Panc1 (cell line): ENCODE measurements at places on chromosomes 1 and 21. TPM values are rescaled to one million over a fixed set of nuclear protein-coding genes. Genes with fewer than 3 reads are reported as not detected.

Gene LCE1F
- total RNA-seq, result not detected

GRCh38 chr1:29255134-29255666 is 18.9 kb downstream of the PTPRU start:
- no peak overlapping the region for H3K27ac ChIP-seq
- no peaks in the 10 kb centered on the region for H3K4me1 ChIP-seq
- H3K36me3 ChIP-seq, result no peaks in the 10 kb centered on the region
- H3K4me3 ChIP-seq, result no peak overlapping the region
- DNase-seq, result no peak

Gene OR10J1
- total RNA-seq, result not detected

DNA sequence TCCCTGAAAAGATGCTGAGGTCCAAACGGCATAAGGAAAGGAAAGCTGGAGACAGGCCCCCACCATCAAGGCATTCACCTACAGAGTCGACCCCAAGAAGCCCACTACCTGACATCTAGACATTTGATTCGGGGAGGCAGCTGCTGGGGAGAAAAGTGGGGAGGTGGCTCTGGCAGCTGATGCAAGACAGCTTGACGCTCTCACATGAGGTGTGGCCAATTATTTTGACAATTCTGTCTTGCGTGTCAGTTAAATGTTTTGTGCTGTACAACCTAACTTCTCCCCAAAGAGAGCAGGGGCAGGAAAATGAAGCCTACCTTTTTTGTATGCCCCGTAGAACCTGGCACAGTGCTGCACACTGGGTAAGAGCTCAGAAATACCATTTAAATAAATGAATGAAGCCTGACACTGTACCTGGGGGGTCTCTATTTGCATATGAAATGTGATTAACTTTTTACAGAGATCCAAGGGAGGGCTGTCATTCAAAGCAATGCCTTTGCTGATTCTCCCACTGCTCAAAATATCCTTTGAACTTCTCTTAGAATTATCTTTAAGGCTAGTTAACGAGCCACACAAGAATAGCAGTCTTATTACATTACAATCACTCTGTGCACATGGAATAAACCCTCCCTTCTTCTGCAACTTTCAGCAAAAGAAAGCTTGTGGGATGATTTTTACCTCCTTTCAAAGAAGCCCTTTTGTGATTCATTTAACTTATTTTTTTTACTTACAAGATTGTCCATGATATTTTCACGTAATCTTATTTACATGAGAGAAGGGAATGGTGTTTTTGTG is 163.2 kb downstream of the TNR start:
- no peak overlapping the region for H3K4me3 ChIP-seq
- DNase-seq, result no peak
- no peak overlapping the region for H3K27ac ChIP-seq
- no peaks in the 10 kb centered on the region for H3K27me3 ChIP-seq
- no peaks in the 10 kb centered on the region for H3K36me3 ChIP-seq

Gene FNDC5
- 2.6 TPM for total RNA-seq

Gene HES2
- 11.1 TPM for total RNA-seq

GRCh38 chr1:158942490-158942889 is 11.1 kb downstream of the PYHIN1 start:
- H3K36me3 ChIP-seq, result no peaks in the 10 kb centered on the region
- DNase-seq, result no peak
- no peak overlapping the region for H3K4me3 ChIP-seq
- no peak overlapping the region for H3K27ac ChIP-seq
- H3K4me1 ChIP-seq, result no peaks in the 10 kb centered on the region

DNA sequence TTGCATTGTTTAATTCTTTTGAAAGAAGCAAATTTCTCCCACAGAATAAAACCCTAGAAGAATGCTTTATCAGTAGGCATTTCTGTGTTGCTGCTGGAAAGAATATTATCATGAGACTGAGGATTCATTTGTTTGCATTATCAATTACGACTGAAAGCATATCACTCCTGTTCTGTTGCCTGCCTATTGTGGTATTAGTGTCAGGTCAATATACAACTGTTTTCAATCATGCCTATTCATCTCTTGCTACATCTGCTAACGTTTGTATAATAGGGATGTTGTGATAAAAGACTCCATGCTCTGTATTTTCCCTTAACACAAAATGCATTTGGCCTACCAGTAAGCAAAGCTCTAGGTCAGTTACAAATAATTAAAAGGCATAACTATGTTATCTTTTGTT is 221.5 kb downstream of the PTPRC start:
- no peak for DNase-seq
- no peaks in the 10 kb centered on the region for H3K27me3 ChIP-seq
- no peaks in the 10 kb centered on the region; the same call in 1 of the 2 replicates for H3K36me3 ChIP-seq
- no peak overlapping the region for H3K4me3 ChIP-seq
- no peak overlapping the region; the same call in 1 of the 2 replicates for H3K27ac ChIP-seq
- no peaks in the 10 kb centered on the region; the same call in 1 of the 2 replicates for H3K4me1 ChIP-seq

DNA sequence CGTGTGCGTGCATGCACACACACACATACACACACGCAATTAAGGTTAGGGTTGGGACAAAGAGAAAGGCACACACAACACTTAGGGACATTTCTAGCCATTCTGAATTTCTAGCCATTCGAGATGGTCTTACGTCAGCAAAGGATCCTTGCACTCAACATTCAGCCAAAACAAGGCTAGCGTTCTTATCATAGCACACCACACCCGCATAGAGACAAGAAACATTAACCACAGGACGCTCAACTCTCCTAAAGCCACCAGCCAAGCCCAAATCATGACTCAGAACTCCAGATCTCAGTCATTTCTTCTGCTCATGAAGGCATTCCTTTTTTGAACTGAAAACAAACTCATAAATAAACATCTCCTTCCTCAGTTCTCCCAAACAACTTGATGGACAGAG is 106.8 kb downstream of the LMO4 start:
- H3K4me3 ChIP-seq, result no peak overlapping the region
- DNase-seq, result no peak
- H3K27me3 ChIP-seq, result no peaks in the 10 kb centered on the region
- H3K36me3 ChIP-seq, result no peaks in the 10 kb centered on the region
- H3K4me1 ChIP-seq, result no peaks in the 10 kb centered on the region
- no peak overlapping the region for H3K27ac ChIP-seq

- H3K4me1 ChIP-seq, result no peaks in the 10 kb centered on the region
- H3K36me3 ChIP-seq, result no peaks in the 10 kb centered on the region
- no peaks in the 10 kb centered on the region for H3K27me3 ChIP-seq
- no peak overlapping the region for H3K27ac ChIP-seq
These were observed 69.5 kb upstream of the HSD17B7 start for GRCh38 chr1:162720996-162721395.

DNA sequence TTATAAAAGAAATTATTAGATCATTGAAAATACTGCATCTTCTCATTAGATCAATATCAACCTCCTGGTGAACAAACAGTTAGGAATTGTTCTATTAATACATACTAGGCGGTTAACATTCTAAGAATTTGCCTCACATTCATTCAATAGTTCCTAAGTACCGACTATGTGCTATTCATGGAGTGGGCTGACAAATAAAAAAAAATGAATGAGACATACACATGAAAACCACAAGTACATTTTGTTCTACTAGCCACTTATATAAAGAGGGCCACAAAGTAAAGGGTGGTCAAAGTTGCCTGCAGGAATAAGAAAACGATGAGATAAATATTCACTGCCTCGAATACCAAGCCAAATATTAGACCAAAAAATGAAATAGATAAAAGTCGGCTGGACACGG is 294.4 kb downstream of the SDCCAG8 start:
- H3K27me3 ChIP-seq, result no peaks in the 10 kb centered on the region
- H3K36me3 ChIP-seq, result no peaks in the 10 kb centered on the region
- H3K4me3 ChIP-seq, result no peak overlapping the region
- H3K4me1 ChIP-seq, result no peaks in the 10 kb centered on the region

GRCh38 chr21:17554679-17555465 is 42.0 kb downstream of the CXADR start:
- H3K36me3 ChIP-seq, result no peaks in the 10 kb centered on the region
- H3K27ac ChIP-seq, result no peak overlapping the region
- H3K4me1 ChIP-seq, result no peaks in the 10 kb centered on the region
- no peak overlapping the region for H3K4me3 ChIP-seq

DNA sequence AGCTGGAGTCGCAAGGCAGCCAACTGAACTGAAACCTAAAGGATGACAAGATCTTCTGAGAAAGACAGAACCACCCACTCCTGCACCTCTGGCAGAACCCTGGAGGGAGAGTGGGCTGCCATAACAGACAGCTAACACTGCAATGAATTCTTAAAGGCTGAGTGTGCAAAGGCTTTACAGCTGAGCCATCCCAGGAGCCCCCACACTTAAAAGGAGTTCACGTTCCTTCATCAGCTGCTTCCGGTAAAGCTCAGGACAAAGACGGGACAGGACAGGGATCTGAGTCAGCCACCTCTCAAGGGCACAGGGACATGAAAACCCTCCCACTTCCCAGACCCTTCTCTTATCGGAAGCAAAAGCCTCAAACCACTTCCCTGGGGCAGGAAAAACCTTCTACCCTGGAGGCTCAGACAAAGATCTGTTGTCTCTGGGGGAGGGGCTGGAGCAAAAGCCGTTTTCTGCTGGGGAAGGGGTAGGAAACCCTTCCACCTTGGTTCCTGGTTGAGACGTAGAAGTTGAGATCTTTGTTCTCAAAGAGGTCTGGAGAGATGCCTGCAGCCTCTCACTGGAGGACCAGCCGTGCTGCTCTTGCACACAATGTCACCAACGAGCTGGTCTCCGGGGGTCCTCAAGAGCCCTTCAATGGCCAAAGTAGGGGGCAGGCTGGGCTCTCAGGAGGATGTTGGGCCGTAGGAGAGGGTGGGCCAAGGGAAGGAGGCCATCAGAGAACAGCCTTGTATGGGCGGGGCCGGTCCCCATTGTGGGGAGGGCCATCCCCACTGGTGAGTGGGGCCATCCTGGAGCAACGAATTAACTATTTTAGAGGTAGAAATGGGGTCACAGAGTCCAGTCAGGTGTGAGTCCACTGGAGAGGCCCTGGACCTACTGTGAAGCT is 452.4 kb downstream of the PTPRU start:
- no peak overlapping the region for H3K4me3 ChIP-seq
- H3K4me1 ChIP-seq, result no peaks in the 10 kb centered on the region; the same call in 1 of the 2 replicates
- H3K27ac ChIP-seq, result no peak overlapping the region
- H3K27me3 ChIP-seq, result peaks cover 5% of the 10 kb centered on the region
- H3K36me3 ChIP-seq, result no peaks in the 10 kb centered on the region

DNA sequence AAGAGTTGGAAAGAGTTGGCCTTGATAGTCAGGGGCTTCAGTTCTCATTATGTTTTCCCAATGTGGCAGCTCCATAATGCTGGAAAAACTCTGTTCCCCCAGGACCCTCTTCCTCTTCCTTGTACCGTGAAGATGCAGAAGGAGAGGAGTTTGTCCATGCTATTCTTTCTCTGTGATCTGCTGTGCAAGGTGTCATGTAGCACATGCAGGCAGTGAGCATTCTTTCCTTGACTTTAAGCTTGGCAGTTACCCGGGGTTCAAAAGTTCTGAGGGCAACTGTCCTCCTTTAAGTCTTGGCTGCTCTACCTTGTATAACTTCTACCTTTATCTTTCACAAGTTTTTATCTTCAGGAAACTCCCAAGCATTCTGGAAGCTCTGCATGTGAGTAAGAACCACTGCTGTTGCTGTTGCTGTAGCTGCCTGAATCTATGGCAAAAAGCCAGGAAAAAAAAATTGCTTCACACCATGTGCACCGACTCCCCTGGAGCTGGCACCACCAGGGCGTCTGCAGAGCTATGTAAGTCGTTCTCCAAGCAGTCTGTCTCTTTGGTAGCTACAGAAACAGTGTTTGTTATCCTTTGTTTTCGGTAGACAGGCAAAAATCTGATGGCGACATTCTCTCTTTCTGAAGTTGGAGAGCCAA is 42.7 kb upstream of the SLC16A1 start:
- no peak overlapping the region for H3K27ac ChIP-seq
- no peak overlapping the region for H3K4me3 ChIP-seq
- H3K27me3 ChIP-seq, result no peaks in the 10 kb centered on the region
- H3K36me3 ChIP-seq, result no peaks in the 10 kb centered on the region
- DNase-seq, result no peak
- no peaks in the 10 kb centered on the region for H3K4me1 ChIP-seq

- DNase-seq, result no peak
- no peak overlapping the region for H3K4me3 ChIP-seq
- no peak overlapping the region for H3K27ac ChIP-seq
- no peaks in the 10 kb centered on the region for H3K36me3 ChIP-seq
- no peaks in the 10 kb centered on the region for H3K4me1 ChIP-seq
- no peaks in the 10 kb centered on the region; the same call in 1 of the 2 replicates for H3K27me3 ChIP-seq
These were observed 68.3 kb upstream of the RC3H1 start for GRCh38 chr1:174090471-174090870.

Gene LDLRAD1
- not detected for total RNA-seq

DNA sequence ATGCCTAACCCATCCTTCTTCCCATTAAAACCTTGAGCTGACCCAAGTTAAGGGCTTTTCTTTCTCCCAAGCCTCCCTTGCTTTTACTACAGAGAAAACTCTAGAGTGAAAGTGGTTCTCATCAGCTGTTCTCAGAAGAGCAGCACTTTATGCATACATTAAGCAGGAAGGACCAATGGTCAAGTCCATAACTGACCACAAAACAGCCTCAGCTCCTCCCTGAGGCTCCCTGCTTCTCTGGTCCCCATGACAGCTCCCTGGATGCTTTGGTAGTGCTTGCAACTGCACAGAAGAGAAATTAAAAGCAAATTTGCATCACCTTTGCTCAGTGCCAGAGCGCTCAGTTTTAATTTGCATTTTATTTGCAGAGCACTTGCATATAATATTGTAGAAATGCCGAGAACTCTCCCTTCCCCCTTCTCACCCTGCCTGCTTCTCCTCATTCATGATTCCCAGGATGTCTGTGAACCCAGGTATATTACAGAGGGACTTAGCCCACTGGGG is 56.1 kb downstream of the LMX1A start:
- DNase-seq, result no peak
- H3K27ac ChIP-seq, result no peak overlapping the region
- no peaks in the 10 kb centered on the region; the same call in 1 of the 2 replicates for H3K27me3 ChIP-seq

DNA sequence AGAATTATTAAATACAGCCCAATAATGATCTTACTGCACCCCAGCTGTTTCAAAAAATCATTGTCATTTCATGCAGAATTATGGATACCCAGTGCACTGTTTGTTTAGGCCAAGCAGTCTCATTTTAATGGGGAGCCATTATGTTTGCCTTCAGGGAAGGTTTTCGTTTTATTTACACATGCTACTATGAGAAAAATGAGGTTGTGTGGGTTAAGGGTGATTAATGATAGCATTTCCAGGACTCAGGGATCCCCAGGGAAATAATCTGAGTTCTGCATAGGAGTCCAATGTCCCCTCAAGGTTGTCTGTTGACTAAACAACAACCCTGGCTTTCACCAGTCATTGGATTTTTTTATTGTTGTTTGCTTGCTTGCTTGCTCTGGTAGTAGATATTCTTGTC is 71.0 kb upstream of the ZP4 start:
- no peaks in the 10 kb centered on the region for H3K36me3 ChIP-seq
- H3K27ac ChIP-seq, result no peak overlapping the region
- no peaks in the 10 kb centered on the region for H3K4me1 ChIP-seq
- H3K27me3 ChIP-seq, result no peaks in the 10 kb centered on the region
- no peak overlapping the region for H3K4me3 ChIP-seq
- DNase-seq, result no peak

Gene ETNK2
- 6.7 TPM for total RNA-seq

DNA sequence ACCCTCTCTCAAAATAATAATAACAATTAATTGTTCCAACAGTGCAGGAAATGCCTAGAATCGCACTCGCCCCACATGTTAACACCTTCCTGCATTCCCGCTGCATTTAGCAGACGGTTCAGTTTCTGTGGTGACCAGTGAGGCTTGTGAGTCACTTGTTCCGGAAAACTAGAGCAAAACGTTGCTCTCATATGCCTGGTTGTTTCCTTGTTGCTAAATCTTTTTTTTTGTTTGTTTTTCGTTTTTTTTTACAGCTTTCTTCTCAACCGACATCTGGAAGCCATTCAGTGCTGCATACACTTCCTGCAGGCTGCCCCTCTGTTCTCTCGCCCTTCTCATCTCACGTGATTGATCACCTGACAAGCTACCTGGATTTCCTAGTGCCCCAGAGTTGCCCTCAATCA is 56.9 kb upstream of the TMPRSS2 start:
- H3K36me3 ChIP-seq, result no peaks in the 10 kb centered on the region
- no peak for DNase-seq
- no peaks in the 10 kb centered on the region for H3K27me3 ChIP-seq
- no peak overlapping the region for H3K27ac ChIP-seq
- peaks cover 2% of the 10 kb centered on the region; the same call in 1 of the 2 replicates for H3K4me1 ChIP-seq
- H3K4me3 ChIP-seq, result no peak overlapping the region
